Stimulated activated CD8-positive, alpha-beta memory T cell treated with anti-CD3 and anti-CD28 coated beads, Interleukin-2, amount 100 ng/mL, for 1 hour (primary cell): ENCODE measurements at places on chromosomes 4 and X.

DNA sequence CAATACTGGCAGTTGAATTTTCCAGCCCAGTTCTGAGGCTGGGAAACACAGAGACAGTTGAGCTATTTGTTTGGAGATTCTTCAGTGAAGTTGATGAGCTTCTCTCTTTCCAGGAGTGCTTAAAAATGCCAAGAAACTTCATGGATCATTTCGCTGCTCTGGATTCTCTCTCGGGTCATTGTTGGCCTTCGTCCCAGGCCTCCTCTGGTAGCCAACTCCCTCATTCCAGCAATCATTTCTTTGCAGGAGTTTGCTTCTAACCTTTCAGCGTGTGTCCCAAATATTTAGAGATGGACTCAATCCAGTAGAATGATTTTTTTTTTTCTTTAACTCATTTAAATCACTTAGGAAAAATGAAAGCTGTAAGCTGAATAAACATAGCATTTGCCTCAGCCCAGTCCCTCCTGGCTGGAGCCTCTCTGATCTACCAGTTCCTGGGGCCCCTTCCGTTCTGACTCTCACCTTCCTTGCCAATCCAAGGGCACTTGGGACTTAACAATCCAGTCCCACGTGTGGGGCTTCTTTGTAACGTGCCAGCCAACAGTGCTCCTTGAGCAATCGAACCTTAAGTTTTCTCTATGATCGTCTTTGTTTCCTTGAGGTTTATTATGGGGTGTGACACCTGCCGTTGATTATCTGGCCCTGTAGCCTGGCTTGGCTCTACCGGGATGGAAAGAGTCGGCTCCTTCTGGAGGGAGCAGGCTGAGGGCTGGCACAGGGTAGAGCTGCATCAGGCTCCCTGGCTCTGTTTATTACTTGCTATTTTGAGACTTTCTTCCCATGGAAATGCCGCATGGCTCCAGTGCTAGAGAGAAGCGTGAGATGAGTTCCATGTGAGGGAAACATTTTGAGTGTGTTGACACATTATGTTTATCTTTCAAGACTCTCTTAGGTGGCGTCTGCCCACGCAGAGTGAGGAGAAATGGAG is 80.4 kb upstream of the GPC4 start:
- DNase-seq: no peak

GRCh38 chr4:74033739-74034138 is 4.8 kb downstream of the CXCL3 start:
- DNase-seq: no peak

GRCh38 chr4:119032921-119033685 is 102.5 kb upstream of the MYOZ2 start:
- DNase-seq: no peak

DNA sequence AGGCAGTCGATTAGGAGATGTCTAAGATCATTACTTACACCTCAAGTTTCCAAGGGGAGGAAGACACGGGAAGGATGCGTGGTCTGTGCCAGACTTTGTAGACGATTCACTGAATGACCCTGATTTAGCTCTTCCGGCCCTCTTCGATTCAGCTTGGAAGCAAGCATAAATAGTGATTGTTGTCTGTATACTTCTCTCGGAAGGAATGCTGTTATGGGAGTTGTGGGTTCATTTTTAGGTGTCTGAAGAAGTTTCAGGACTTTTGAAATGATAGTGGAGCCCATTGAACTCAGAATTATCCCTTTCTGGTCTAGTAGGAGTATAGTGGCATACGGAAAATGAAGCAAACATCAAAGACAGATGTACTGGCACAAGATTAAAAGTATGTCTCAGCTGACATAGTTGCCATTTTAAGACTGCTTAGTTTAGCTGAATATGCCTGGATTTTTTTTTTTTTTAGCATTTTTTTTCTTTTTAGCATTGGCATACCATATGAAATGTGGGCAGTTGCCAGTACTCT is 1.0 kb upstream of the ANKRD17 start:
- no peak for DNase-seq

DNA sequence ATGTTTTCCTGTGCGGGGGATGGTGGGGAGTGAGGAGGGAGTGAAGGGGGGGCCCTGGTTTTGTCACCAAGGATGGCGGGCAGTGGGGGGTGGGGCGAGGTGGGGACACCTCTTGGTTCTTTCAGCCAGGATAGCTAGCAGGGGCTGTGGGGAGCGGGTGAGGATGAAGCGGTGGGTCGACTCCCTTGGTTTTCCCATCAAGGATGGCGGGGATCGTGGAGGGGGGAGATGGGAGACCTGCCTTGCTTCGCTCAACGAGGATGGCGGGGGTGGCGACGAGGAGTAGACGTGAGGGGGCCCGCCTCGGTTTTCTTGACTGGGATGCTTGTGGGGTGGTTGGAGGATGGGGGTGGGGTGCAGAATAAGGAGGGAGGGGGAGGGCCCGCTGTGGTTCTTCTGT is 643 bp downstream of the FHL1 start:
- no peak for DNase-seq

DNA sequence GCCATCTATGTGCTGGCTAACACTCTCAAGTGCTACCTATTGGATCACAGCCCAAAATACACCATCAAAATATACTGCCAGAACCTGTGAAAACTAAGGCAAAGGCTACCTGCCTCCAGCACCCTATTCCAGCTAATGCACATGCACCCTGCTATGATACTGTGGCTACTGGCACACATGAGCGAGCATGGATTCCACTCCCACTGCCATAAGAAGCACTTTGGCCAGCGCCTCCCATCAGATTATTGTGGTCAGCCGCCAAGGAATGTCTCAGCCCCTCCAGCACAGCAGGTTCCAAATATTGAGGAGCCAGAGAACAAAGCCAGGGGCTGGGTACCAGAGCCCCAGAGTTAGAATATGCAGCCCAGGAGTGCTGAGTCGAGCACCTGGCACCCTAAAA is 32.5 kb upstream of the TMPRSS11F start:
- no peak for DNase-seq

GRCh38 chr4:1294891-1295290 is 5.2 kb downstream of the MAEA start:
- no peak for DNase-seq

DNA sequence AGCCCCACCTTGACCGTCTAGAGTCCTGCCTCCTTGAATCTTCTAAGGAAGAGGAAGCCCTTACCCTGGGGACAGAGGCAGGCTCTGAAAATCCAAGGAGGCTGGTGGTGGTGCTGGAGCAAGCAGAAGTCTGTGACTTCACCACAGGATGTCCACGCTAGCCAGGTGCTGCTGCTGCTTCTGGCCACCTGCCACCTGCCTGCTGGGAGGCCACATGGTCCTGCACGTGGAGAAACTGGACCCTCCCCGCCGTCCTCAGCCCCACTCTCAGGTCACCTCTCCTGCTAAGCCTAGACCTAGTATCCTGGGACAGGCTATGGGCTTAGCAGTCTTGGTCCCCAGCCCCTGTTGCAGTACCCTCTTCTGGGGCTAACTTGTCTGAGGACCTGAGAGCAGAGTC is 15.8 kb downstream of the TMEM31 start:
- no peak for DNase-seq

- no peak for DNase-seq
Measured at GRCh38 chr4:66294638-66295037, 624.3 kb upstream of the EPHA5 start.

DNA sequence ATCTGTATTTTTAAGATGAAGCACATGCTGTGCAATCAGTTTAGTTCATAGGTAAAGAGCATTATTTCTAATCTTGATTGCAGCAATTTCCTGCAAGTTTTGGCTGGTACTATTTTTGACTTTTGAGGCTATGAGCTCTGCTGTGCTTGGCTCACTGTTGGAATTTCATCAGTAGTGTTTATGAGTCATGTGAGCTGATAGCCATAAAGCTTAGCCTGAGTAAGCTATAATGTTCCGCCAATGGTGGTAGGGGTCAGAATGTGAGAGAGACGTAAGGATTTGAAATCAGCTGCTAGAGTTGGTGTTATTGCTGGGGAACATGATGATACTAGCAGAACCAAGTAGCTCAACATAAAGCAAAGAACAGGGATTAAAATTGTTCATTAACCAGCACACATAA is 590.9 kb upstream of the GNPDA2 start:
- DNase-seq: no peak

DNA sequence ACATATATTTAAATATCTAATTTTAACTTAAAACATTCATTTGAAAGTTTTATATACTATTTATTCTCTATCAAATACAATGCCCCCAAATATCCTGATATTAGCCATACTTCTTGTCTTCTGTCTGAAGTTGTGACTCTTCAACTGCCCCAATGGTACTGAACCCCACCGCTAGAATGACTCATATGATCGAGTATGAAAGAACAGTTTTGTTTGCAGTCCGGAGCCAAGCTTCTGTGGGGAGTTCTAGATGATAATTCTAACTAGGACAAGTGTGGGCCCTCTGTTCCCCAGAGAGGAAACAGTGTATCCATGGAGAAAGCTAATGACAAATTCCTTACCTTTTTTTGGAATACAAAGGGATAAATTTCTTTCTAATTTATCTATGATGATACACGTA is 24.7 kb upstream of the CT47A1 start:
- DNase-seq: no peak

DNA sequence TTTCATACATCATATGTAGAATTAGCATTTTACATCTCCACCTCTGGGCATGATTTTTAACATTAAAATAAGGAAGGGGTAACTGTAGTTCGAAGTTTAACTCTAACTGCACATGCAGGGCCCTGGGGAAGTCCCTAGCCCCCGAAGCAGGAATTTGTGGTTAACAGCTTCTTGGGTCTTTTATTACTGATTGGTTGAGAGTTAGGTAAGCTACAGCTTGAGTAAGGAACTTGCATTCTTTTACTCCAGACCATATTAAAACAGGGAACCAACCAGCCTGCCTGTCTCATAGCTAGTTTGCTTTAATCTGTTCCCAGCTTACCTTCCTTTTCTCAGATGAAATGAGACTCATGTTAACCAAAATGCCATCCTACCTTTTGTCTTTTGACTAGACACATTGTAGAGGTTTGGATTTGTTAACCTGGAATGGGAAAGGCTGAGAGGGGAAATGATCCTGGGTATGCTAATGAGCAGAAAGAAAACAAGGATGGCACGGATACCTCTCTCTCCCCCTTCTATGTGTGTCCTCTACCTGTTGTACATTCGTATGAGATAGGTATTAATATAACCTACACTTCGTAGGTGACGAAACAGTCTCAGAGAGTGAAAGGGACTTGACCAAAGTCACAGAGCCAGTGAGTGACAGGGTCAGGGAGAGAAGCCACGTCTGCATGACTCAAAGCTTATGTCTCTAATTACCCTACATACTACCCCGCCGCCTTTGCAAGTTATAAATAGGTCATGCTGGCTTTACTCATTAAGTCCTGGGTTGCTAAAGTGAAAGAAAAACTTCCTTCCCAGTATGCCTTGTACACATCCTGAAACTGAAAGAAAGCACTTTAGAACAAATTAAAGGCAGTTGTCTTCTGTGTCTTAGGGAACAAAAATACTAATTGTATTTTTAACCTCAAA is 119.5 kb upstream of the AFF2 start:
- DNase-seq: no peak

DNA sequence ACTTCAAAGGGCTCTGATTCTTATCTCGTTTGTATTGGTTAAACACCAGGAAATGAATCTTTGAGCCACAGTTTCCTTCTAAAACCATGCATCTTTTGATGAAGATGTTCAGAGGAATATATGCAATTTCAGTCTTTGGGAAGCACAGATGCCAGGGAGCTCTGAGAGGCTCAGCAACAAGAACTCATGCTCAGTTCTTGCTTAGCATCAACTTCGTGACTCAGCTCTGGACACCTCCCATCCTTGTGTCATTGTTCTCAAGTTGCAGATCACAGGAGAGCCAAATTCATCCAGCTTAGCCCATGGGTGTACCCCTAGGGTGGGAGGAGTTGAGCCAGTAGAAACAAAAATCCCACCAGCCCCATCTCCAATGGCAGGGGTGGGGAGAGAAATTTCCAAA is 219.6 kb upstream of the MAOA start:
- no peak for DNase-seq

- no peak for DNase-seq
Measured at GRCh38 chr4:174281182-174281737, 2.2 kb downstream of the FBXO8 start.

- no peak for DNase-seq
Measured at GRCh38 chrX:106952988-106953387, 32.8 kb downstream of the CLDN2 start.

DNA sequence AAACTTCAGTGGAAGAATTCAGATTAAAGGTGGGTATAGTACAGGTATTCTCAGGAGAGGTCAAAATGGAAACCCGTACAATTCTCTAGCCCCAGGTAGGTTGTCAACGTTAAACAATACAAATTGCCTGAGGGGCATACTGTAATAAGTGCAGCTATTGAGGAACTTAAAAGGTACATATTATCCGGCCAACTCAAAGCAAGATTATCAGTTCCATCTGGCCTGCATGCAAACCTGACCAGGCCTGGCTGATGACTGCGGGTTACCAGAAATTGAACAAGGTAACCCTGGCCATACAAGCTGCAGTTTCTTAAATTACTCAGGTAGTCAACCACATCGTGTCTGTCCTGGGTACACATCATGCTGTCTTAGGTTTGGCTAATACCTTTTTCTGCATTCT is 12.3 kb upstream of the ZNF630 start:
- no peak for DNase-seq

GRCh38 chr4:156113138-156113765 is 159.6 kb upstream of the CTSO start:
- DNase-seq: no peak

DNA sequence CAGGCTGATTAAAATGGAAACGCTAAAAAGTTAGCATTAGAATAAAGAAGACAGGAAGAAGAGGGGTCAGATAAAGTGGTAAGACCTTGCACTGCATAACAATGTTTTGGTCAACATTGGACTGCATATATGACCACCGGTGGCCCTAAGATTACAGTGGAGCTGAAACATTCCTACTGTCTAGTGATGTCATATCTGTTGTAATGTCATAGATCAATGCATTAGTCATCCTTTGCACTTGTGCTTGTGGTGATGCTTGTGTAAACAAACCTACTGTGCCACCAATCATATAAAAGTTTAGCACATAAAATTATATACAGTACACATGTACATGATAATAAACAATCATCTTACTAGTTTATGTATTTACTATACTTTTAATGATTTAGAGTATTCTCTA is 73.0 kb downstream of the TMEM165 start:
- DNase-seq: no peak

DNA sequence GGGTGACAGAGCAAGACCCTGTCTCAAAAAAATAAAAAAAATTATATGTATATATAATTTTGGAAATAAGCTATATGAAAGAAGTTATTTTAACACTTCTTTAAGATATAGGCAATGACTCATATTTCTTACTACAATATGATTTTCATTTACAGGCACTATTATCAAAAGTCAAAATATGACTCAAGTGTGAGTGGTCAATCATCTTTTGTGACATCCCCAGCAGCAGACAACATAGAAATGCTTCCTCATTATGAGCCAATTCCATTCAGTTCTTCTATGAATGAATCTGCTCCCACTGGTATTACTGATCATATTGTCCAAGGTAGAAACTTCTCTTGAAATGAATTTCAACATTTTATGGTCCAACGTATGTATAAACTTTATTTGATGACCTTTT is 20.8 kb downstream of the OCIAD1 start:
- DNase-seq: no peak
